ENCODE measurements at places on chromosomes 11 and 22. TPM values are rescaled to one million over a fixed set of nuclear protein-coding genes. Genes with fewer than 3 reads are reported as not detected.

Gene SAMM50
- total RNA-seq, result 40.5 TPM

Gene APOBEC3B
- total RNA-seq, result 15.6 TPM

Gene CST6
- total RNA-seq, result 0.23 TPM

Gene JOSD1
- 35.1 TPM for total RNA-seq

Gene VSIG10L2
- total RNA-seq, result not detected

All from Panc1 (cell line).